ENCODE measurements at places on chromosomes 11 and 22.

GRCh38 chr11:128667873-128668272 is 26.0 kb upstream of the FLI1 start:
- DNase-seq: no peak

DNA sequence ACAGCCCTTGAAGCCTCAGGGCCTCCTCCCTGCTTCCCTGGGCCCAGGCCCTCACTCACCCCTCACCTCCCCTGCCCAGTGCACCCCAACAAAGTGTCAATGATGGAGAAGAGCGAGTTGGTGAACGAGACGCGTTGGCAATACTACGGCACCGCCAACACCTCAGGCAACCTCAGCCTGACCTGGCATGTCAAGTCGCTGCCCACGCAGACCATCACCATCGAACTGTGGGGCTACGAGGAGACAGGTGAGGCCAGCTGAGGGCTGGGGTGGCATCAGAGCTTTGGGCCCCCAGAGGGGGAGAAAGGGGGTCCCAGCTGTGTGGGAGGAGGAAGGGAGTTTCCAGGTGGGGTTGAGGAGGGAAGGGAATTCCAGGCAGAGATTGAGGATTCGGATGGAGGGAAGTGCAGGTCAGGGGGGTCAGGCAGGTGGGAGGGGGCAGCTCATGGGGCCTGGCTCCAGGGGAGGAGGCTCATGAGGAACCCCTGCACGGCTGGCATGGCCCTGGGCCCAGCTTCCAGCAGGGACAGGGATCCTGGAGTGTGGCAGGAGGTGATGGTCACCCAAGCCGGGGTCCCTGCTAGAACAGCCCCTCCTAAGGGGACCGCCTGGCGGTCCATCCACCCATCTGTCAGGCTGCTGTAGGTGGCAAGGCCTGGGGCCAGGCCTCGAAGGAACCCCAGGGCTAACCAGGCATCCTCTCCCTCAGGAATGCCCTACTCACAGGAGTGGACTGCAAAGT is 2.9 kb downstream of the SUSD2 start:
- no peak for DNase-seq

DNA sequence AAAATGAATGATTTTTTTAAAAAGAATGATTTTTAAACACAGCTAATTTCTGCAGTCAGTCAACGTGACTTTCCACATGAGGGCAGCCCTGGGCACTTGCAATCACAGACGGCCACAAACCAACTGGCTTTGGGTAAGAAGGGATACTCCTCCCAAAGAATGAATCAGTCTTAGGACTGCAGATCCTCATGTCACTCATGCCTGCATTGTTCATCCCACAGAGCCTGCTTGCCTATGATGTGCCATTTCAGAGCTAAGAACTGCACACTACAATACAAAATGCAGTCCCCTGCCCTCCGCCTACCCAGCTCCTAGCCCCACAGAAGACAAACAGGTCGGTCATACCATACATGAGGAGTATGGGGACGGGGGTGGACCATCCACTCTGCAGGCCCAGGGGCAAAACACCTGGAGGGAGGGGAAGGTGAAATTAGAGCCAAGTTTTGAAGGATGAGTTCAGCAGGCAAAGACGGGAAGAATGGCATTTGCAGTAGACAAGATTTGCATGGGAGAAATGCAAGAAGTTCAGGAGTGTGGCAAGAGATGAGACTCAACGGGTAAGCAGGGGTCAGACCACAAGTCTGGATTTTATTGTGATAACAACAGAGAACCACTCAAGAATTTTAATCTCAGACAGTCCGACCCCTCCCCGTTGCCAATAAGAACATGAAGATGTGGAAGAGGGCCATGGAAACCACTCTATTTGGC is 24.7 kb downstream of the PACSIN2 start:
- peak; percentile 77 for DNase-seq

DNA sequence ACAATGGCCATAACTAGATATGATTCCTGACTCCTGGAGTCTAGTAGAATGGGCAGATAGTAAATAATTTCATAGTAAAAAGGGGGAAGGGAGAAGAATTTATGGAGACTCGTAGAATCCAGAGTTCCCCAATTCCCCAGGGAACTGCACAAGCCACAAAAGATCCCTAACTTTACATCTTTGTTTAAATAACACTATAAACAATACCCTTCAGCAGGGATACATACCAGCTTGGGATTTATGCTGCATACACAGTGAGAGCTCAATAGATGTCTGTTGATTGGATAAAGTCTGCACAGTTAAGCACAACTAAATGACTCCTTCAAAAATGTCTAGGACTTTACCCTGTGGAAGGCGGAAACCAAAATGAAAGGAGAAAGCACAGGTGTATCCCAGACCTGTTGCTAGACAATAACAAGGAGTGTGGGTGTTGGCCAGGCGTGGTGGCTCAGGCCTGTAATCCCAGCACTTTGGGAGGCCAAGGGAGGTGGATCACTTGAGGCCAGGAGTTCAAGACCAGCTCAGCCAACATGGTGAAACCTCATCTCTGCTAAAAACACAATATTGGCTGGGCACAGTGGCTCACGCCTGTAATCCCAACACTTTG is 6.8 kb downstream of the SLC35F2 start:
- DNase-seq: no peak

Measured in epithelial cell of prostate (primary cell).